Left renal pelvis (tissue), 4 donors: ENCODE measurements at places on chromosomes 3 and 15. TPM values are rescaled to one million over a fixed set of nuclear protein-coding genes. Genes with fewer than 3 reads are reported as not detected.

GRCh38 chr3:60045686-60046085 lies 995.9 kb upstream of the CFAP20DC start:
- no peak for DNase-seq

GRCh38 chr15:96374499-96374898 lies 44.0 kb downstream of the NR2F2 start:
- no peak for DNase-seq

GRCh38 chr3:141710888-141711616 lies 27.0 kb upstream of the RNF7 start:
- DNase-seq, result no peak

GRCh38 chr3:46378426-46378942 lies 7.7 kb downstream of the CCR5 start:
- no peak for DNase-seq

DNA sequence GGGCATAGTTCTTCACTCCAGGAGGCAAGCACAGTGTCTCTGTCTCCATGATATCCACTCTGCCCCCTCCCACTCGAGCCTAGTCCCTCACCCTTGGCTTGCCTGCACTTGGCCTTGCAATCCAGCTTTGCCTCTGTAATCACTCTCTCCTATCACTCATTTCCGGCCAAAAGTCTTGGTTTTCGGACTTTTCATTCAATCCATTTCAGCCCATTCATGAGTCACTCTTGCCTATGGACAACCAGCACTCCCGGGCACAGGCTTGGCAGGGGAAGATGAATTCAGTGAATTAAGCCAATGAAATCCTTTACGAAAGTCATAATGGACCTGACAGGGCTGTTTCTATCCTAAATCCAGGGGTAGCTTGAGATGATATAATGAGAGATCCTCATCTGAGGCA lies 21.7 kb downstream of the DAZL start:
- no peak for DNase-seq

Gene KIF7
- polyA plus RNA-seq, result 16.1 TPM
